ENCODE measurements at places on chromosomes 2 and 18.

DNA sequence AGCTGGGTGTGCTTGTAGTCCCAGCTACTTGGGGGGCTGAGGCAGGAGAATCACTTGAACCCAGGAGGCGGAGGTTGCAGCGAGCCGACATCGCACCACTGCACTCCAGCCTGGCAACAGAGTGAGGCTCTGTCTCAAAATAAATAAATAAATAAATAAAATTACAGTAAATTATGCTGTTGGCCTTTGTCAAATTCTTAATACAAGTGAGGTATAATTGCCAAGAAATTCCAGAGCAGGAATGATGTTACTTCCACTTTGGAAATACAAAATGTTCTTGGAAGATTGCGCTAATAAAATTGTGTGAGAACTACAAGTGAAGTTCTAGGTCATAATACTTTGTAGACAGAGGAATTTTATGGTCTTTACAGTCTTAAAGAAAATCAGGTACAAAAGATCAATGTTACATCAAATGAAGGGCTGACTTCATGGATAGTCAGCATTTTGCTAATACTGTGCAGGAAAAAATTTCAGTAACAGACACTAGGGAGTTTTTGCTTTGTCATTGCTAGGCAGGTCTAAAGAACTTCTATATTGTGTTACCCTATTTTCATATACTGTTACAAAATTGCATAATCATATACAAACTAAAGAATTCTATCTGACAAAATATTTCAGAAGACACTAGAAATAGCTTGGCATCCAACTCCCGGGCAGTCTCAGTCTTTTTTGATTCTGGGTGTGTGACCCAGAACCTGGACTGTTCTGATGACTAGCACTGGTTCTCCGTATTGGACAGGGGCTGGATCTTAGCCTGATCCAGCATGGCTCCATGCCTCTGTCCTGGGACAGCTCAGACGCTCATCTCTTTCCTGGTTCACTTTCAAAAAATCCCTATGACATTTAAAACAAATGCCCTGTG, 76.0 kb upstream of the STK17B start:
- DNase-seq, result no peak

DNA sequence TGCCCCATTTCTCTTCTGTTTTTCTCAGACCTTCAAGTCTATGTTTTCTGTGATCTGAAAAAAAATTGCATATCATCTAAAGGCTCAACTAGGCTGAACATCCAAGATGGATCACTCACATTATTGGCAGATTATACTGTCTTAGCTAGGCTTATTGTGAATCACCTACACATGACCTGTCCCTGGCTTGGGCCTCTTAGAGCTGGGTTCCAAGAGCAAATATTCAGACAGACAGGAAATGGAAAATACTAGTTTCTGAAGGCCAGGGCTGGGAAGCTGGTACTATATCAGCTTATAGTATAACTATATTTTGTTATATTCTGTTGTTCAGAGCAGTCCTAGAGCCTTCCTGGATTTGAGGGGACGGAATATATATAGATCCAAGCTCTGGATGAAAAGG, 90.3 kb downstream of the PIK3C3 start:
- DNase-seq, result no peak

GRCh38 chr2:127909019-127909418, 23.3 kb upstream of the AMMECR1L start:
- DNase-seq, result no peak

DNA sequence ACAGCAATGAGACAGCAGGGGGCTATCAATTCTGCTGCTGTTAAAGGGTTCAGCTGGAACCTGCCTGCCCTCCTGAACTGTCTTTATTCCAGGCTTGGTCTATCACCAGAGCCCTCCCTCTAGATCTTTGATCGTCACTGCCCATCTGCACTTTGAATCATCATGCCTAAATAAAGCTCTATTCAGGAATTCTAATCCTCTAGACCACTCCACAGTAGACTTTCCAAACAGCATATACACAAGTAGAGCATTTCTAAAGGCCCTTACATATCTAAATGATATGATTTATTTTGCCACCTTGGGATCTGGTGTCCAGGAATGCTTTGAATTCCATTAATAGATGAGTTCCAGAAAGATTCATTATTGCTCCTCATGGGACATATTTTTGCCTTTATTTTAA, 542.1 kb upstream of the SYT4 start:
- no peak for DNase-seq

DNA sequence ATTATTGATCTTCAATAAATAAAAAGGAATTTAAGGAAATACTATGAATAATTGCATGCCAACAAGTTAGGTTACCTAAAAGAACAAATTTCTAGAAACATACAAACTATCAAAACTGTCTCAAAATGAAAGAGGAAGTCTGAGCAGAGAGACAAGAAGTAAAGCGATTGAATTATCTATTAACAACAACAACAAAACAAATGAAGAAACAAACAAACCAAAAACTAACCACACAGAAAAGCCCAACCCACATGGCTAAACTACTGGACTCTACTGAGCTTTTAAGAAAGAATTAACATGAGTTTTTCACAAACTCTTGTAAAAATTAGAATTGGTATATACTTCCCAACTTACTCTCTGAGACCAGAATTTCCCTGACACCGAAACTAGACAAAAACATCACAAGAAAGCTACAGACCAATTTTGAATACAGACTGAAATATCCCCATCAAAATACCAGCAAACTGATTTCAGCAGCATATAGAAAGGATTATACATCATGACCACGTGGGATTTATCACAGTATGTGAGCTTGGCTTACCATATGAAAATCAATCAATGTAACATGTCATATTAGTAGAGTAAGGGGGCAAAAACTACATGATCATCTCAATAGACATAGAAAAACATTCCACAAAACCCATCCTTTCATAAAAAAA, 16.6 kb upstream of the GALNT1 start:
- no peak for DNase-seq

DNA sequence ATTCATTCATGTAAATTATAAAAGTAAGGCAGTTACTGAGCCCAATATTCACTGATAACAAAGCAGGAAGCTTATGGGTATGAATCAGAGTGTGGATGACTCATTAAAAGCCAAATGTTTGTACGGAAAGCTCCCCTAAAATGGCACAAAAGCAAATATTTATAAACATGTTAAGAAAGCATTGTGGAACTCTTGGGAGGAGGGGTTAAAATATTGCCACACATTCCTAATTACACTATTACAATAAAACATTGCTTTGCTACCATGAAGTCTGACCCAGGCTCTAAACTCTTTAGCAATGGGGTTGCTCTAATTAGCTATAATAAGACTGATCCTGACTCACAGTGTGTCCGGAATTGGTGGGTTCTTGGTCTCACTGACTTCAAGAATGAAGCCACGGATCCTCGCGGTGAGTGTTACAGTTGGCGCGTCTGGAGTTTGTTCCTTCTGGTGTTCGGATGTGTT, 110.9 kb downstream of the NAB1 start:
- DNase-seq, result no peak

DNA sequence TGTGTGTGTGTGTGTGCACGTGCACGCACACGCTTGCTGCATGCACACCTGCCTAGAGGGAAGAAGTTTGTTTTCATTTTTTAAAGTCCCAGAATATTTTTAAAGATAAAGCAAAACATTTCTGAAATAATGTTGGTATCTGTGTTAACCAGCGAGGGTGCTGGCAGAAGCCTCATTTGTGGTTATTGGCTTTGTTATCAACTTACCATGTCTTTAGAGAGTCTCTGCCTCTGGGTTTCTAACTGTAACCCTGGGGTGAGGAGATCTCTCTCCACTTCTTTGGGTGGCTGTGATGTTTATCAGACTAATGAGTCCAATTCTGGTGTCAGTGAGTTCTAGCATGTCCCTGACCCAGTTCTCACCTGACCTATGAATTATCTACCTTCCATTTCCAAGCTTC, 927.6 kb upstream of the FANCL start:
- no peak for DNase-seq

DNA sequence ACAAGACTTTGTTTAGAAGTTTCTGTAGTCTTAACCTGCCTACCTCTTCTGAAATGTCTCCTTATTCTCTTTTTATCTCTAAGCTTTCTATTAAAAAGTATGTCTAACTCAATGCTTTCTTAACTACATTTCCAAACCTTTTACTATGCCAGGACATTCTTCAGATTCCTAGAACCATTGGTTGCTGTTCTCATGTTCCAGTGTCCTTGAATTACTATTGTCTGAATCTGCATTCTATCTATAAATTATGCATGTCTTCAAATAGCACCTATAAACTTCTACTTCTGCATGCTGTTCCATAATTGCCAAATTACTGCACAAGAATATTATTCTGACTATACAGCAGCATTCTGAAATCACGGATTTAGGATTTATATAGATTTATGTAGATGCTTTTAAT, 166.0 kb upstream of the VWC2L start:
- DNase-seq, result no peak

DNA sequence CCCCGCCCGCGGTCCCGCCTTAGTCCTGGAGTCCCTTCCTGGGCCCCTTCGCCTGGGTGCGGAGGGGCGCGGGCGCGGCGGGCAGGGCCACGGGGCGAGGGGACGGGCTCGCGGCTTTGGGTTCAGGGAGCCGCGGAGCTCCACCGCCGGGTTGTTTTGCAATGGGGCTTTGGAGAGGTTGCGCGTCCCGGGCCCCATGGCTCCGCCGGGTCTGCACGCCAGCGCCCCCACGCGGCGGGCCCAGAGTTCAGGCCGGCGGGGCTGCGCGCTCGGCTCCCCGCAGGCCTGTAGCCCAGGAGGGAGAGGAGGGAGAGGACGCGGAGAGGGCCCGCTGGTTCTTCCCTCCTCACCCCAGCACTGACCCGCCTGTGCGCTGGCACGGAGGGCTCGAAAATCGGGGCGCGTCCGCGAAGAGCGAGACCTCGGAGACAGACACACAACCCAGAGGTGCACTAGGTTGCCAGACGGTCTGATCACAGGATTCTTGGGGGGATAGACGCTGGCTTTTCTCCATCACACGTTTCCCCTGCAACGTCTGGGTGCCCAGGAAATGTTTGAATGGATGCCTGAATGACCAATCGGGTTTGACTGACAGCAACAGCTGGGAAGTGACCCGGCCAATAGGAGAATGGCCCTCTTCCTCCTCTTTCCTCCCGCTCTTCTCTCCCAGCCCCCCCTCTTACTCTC, 4.9 kb upstream of the SIX2 start:
- peak; percentile 23 for DNase-seq

DNA sequence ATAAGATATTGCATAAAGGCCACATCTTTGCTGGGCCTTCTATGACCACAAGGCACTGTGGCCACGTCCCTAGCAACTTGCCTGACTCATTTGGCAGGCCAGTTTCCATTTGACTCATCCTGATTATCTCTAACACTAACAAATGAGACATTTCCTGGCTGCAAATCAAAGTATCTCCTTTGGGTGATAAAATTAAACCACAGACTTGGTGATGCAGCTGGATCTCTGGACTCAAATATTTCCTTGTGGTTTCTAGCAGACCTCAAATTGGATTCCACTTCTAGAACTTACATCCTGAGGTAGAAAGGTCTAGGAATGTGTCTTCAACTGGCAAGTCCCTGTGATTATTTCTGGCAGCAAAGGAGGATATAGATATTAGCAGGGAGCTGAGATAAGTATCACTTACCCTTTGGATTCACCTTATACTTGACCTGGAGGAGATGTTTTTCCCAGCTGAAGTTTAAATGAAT, 167.9 kb upstream of the NXPH2 start:
- no peak for DNase-seq

DNA sequence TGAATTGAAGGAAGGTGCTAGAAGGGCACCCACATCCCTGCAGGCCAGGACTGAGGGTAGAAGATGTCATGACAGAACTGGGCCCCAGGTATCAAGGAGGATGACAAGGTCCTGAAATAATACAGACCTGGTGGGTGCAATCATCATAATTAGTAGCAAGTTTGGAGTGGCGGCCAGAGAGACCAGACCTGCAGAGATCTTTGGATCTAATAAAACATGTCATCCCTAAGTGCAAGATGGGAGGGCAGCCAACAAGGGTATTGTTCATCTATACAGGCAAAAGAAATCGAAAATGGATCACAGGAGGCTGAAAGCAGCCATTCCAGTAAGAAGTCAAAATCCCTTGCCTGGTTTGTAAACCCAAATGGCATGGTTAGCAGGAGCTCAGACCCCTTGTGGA, 111.3 kb upstream of the BOD1L2 start:
- no peak for DNase-seq

- no peak for DNase-seq
These were observed 853 bp upstream of the OSBPL6 start for GRCh38 chr2:178193496-178193822.

DNA sequence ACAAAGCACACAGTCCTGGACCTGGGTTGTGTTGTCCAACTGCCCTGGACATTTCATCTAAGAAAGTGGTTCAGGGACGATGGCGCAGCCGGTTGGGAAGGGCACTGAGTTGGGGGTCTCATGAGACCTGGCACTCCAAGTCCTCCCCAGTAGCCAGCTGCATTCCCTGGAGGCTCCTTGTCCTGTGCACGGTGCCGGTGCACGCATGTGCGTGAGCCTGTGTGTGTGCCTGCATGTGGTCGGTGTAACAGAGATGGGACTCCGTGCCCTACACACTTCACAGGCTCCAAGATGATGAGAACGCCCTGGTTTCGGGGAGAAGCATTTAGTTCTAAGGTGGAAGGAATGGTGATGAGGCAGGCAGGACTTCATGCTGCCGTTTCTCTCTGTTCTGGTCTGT, 124.9 kb upstream of the PXDN start:
- DNase-seq, result no peak

DNA sequence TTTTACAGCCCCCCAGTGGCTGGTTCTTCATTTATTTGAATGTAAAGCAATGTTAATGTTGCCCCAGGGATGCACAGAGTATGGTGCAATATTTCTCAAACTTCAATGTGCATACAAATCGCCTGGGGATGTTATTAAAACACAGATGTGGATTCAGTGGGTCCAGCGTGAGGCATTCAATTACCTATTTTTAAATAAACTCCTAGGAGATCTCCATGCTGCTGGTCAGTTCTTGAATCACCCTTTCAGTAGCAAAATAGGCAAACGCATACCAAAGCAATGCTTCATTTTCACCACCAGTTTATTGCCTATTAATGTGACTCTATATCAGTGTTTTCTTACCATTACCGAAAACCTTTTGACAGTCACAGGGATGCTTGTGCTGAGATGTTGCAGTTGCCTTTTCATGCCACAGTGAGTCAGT, 530.7 kb downstream of the CBLN2 start:
- no peak for DNase-seq

Data from DMS79 treated with DMSO at 0.1 percent for 48 hours (cell line).